Psoas muscle (tissue), 8 donors: ENCODE measurements at places on chromosomes 2 and 18. TPM values are rescaled to one million over a fixed set of nuclear protein-coding genes. Genes with fewer than 3 reads are reported as not detected.

- peak; percentile 62 for DNase-seq
Measured at GRCh38 chr2:237731663-237732062, 66.9 kb upstream of the RBM44 start.

DNA sequence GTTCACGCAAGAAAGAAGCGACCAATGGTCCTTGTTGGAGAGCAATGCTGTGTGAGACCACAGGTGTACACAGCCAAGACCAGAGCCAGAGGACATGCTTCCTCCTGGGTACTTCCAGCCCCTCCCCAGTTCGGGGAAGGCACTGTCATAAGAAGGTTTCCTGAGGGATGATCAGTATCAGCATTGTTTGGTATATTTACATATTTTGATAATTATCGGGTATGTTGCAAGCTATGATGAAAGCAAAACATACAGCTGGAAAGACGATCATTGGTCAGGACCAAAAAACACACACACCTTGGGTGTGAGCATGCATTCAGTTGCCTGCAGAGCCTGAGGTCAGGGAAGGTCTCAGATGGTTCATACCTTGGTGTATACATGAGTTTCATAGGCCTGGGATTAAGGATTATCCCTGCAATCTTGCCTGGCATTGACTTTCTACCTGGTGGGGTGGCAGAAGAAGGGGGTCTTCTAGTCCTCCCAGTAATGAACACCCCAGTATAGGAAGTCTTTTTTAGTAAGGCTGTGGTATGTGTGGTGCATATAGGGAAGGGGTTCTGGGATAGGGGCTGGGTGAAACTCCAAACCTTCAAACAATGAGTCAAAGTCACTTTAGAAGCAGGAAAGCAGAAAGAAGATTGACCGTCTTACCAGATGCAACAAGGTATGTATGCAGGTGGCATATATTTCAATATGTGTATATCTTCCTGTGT is 2.9 kb downstream of the SERPINB2 start:
- no peak for DNase-seq

DNA sequence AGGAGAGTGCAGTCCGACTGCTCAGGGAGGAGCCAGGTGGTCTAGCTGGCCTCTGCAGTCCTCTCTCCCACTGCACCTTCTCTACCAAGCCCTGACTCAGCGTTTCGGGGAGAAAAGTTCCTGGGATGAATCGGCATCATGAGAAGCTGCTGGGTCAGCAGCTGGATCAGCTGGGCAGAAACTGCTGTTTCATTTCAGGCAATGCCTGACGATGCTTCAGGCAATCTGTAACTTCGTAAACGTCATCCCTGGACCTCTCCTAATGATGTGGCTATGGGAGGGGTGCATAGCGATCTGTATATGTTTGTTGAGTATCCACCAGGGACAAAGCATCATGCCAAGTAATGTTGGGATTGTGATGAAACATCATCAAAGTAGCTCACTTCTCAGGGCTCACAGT is 20.7 kb downstream of the LIPG start:
- DNase-seq: no peak

The EGR4 gene
- polyA plus RNA-seq: not detected

The FAM228A gene
- 0.24 TPM for polyA plus RNA-seq

- peak; percentile 79 for DNase-seq
Measured at GRCh38 chr2:100610381-100610831, 47.6 kb downstream of the PDCL3 start.

- no peak for DNase-seq
Measured at GRCh38 chr2:96161898-96162297, 16.7 kb upstream of the DUSP2 start.

GRCh38 chr2:168662651-168663208 is 139.7 kb upstream of the NOSTRIN start:
- DNase-seq: no peak

- no peak for DNase-seq
Measured at GRCh38 chr18:13438507-13439056, 220.0 kb downstream of the LDLRAD4 start.

The UPP2 gene
- not detected for polyA plus RNA-seq

- no peak for DNase-seq
Measured at GRCh38 chr2:149597668-149598326, 10.2 kb upstream of the MMADHC start.

GRCh38 chr2:206096876-206097275 is 10.9 kb upstream of the INO80D start:
- no peak for DNase-seq

DNA sequence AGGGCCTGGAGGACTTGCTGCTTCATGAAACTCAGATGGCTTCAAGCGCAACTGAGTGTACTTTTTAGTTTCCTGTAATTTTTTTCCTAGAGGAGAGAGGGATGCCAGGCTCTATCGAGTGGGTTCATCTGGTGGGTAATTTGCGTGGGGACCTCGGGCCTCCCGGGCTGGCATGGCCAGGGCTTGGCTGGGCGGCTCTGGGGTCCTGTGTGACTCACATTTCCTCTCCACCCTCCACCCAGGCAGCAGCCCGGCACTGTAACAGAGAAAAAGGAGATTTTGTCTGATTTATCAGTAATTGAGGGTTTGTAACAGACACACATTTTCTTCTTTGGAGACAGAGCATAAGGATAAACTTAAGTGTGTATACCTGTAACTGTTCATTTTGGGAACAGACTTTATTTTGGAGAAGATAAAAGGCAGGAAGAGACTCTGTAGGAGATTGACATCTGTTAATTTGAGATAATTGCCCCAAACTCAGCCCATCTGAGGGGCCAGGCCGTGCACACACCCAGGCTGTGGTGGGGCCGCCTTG is 64.3 kb downstream of the NFATC1 start:
- no peak for DNase-seq

DNA sequence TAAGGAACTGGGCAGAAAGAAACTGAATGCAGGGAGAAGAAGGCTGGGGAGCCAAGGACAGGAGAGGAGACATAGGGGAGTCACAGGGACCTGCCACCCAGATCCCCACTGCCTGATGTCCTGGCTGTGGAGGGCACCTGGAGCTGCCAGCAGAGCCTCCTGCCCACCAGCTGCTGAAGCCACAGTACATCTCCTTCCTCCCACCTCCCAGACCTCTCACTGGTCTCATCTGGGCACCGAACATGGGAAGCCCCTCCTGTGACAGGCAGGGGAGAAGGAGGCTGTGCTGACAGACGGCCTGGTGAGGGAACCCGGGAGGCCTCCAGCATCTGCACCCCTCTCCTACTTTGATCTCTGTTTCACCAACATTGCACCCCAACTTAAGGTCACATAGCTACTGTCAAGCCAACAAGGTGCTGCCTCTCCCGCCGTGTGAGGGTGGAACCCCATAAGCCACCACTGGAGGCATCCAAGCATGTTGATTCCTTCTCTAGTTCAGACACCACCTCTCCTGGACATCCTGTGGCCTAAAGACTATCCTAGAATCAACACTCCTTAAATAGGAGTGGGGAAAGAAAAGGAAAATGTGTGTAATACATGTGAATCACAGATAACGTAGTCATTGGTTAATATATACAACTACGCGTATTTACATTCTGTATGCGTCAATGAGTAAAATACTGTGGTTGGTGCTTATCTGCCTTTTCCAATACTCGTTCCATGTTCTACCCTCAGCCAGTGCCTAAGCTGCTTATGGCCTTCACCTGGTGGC is 3.5 kb upstream of the RNPEPL1 start:
- no peak for DNase-seq

GRCh38 chr2:9800975-9801726 is 42.1 kb upstream of the TAF1B start:
- DNase-seq: peak; percentile 69

- no peak for DNase-seq
Measured at GRCh38 chr18:63819786-63820185, 44.6 kb downstream of the SERPINB7 start.

GRCh38 chr2:219001577-219002394 is 8.6 kb upstream of the CRYBA2 start:
- DNase-seq: no peak

GRCh38 chr18:2994603-2995432 is 18.1 kb downstream of the LPIN2 start:
- peak; percentile 32 for DNase-seq

The SH3RF3 gene
- polyA plus RNA-seq: 9.0 TPM

GRCh38 chr18:42328931-42329330 is 373.9 kb downstream of the PIK3C3 start:
- DNase-seq: no peak

DNA sequence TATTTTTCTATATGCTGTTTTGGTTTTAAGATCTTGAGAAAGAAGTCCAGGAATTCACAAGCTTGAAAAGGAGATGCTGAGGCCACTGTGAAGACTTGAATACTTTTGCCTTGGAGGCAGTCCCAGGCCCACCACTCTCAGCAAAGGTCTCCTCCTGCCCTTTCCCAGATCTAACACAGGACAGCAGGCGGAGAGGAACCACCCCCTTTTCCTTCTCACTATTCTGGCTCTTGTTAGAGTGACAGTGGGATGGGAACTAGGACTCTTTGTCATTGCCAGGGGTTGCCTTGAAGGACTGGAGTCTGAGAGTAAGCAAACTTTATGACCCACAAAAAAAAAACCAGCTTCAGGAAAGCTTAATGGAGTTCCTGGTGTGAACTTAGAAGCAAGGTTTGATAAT is 54.7 kb downstream of the E2F6 start:
- DNase-seq: no peak

DNA sequence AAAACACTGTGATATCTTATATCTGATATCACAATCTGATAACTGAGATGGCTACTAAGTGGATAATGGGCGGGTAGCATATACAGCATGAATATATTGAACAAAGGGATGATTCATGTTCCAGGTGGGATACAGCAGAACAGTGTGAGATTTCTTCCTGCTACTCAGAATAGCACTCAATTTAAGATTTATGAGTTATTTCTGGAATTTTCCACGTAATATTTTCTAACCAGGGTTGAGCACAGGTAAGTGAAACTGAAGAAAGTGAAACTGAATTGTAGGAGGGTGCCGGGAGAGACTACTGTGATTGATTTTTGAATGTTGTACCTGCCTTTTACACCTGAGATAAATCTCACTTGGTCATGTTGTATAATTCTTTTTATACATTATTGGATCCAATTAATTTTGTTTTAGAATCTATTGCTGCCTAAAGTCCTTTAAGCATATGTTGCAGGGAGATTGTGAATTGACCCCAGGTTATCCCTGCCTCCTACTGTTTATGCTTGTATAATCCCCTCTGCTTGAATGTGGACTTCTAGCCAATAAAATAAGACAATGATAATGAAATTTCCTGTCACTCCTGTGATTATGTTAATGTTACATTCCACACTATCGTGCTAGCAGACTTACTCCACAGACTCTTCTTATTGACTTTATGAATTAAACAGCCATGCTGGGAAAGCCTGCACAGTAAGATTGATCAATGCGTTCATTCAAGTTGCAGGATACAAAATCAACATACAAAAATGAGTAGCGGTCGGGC is 67.6 kb upstream of the RBBP8 start:
- no peak for DNase-seq

The ZAP70 gene
- polyA plus RNA-seq: 0.94 TPM

- no peak for DNase-seq
Measured at GRCh38 chr2:223010641-223011040, 41.3 kb upstream of the KCNE4 start.

DNA sequence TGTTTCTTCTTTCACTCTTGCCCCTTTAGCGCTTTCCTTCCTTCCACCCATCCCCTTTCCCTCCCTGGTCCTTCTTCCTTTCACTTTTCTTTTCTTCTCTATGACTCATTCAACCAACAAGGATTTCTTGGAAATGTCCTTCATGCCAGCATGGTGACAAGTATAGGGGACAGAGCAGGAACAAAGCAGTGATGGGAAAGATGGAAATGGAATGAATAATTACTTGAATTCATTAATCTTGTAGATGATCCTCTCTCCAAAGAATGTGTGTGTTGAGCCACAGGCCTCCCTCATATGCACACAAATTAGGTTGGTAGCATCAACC is 1.5 kb downstream of the VAMP5 start:
- no peak for DNase-seq
